EH (cell line): ENCODE measurements at places on chromosomes 2 and 18.
A peak's percentile ranks its signal among the peaks of the same experiment; 100 is the strongest.

GRCh38 chr2:9250498-9251153 lies 44.0 kb downstream of the ASAP2 start:
- DNase-seq = peak; percentile 47

- DNase-seq = no peak
Measured at GRCh38 chr2:8538531-8538930, 143.3 kb upstream of the ID2 start.

GRCh38 chr2:71833855-71834560 lies 313.7 kb downstream of the CYP26B1 start:
- peak; percentile 62 for DNase-seq

DNA sequence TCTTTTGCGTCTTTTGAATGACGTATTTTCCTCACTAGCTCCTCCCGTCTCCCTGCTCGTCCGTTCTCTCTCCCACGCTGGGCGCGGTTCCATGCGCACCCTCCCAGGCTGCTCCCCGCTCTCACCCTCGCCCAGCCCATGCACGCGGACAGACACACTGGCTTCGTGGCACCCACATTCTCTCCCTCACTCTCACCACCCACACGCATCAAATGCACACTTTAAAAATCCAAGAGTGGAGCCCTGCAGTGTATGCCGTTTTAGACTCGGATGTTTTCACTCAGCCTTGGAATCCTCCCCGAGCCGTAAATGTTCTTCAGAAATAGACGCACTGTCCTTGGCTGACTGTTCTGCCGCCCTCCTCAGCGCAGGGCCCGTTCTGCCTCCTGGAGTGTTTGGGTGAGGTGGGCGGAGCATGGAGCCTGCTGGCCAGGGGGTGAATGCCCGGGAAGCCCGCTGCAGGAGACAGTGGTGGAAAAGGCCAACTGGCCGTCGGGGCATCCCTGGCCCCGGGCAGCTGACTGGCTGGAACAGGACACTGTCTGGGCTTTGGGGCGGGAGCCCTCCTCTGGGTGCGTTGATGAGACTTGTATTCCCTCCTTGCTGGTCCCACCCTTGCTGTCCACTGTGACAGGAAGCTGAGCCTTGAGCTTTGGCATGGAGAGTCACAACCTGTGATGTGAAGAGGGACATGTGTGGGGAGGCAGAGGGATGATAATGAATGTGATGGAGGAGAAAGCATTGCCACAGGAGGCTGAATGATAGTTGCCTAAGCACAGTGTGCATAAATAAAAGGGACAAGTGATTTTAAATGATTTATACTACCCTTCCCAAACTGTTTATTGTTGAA lies 35.4 kb upstream of the LYPD6B start:
- peak; percentile 81 for DNase-seq

- DNase-seq = peak; percentile 72
Measured at GRCh38 chr18:54284981-54285785, 15.9 kb downstream of the POLI start.

DNA sequence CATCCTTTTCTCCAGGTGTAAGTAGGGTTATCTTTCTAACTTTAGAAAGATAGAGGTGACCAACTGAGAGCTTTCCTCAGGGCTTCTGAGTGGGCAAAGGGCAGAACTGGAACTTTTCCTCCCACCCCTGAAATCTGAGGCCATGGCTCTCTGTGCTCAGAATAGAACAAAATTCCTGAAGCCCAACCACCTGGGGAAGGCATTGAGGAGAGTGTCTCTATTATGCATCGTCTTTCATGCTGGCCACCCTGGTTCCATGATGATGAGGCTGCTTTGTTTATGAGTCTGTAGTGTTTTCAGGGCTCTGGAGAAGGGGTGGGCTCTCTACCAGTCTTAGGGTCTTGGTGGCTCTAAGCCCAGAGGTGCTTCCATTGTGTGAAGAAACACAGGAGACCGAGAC lies 30.7 kb upstream of the IL1R1 start:
- peak; percentile 52 for DNase-seq

DNA sequence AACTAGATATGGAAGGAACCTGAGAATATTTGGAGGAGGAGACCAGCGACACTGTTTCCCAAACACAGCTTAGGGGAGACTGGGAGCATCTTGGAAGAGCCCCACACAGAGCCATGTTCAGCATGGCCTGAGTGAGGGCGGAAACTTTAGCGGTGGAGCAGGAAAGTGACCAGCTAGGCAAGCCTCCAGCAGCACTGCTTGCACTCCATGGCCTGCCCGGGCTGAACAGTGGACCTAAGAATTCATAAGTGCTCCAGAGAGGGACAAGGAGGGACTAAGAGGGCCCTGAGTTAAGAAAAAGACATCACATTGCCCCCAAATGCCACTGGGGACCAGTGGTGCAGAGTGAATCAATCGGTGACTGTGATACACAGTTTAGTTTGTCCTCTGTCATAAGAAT lies 566.4 kb downstream of the TNS1 start:
- DNase-seq = no peak

DNA sequence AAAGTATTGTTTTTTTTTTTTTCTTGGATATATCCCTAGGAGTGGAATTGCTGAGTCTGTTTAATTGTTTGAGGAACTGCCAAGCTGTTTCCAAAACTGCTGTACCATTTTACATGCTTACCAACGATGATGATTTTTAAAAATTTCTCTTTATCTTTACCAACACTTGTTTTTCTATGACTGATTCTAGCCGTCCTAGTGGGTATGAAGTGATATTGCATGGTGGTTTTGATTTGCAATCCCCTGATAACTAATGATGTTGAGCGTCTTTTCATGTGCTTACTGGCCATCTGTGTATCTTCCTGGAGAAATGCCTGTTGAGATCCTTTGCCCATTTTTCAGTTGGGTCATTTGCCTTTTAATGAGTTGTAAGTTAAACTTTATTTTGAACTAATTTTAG lies 8.8 kb upstream of the AOX1 start:
- DNase-seq = no peak

DNA sequence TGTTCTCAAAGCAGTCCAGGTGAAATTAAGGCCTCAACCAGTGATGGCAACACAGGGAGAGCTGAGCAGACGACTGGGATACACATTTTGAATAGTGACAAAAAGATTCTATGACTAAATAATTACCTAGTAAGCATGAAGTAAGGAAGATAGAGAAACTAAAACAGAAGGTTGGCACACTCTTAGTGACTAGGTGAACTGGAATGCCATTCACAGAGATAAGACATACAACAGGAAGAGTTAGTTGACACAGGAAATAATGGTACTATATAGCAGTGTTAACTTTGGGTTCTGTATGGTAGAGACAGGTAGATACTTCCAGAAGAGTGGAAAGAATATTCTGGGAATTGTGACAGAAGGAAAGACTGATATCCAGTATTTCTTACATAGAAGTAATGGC lies 181.8 kb upstream of the NT5C1B start:
- no peak for DNase-seq

DNA sequence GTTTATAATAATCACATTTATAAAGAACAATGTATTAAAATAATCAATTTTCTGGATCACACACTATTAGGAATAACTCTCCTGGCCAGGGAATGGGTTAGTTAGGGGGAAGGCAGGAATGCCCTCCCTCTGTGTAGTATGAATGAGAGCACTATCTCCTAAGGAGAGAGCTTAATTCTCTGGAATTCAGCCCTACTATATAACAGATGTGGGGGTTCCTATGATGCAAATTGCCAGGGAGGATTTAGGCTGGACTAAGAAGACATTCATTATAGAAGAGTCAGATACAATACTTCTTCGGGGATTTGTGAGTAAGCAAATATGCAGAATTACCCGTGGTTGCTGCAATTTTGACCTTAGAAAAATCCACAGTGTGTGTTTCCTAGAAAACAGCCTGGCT lies 250.1 kb upstream of the VRK2 start:
- no peak for DNase-seq

DNA sequence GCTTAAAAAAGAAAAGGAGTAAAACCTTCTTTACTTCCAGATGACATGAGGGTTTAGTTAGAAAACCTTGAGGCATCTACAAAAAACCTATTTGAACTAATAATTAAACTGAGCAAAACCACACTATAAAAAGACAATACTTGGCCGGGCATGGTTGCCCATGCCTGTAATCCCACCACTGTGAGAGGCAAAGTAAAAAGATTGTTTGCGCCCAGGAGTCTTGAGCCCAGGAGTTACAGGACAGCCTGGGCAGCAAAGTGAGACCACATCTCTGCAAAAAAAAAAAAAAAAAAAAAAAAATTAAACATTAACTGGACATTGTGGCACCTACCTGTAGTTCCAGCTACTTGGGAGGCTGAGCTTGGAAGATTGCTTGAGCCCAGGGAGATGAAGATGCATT lies 502.8 kb upstream of the LRRTM4 start:
- DNase-seq = no peak

DNA sequence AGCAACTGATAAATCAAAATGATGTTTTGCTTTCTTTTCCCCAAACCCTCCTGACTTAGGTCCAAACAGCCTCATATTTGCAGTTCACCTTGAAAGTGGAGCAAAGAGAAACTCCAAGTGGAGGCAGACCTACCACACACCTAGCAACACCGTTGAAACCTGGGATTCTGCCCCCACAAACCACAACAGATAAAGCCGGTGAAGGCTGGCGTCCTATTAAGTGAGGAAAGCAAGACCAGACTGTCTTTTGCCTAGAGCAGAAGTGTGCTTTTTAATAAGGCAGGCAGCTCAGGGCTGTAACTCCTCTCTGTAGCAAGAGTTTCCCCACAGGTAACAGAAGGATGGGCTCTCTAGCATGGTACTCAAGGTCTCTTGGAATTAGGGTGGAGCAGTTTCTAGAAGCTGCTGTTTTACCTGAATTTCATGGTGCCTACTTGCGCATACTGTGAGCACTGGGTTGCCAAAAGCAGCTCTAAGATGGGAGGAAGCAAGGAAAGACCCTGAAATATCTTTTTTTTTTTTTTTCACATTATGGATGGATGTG lies 336.9 kb downstream of the BCL11A start:
- DNase-seq = no peak

DNA sequence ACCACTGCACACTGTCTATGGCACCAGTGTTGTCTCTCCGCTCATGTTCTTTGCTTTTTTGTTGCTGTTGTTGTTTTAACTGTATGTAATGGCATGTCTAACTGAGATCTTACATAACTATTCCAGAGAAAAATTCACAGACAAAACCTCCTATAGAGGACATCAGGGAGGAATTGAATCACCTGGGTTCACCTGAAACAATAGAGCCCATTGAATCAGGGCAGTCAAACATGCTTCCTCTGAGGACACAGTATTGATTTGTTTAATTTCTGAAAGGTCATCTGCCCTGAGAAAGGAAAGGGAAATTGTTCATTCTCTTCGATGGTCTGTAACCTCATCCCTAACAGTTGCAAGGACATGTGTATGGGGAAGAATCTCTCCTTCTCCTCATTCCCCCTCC lies 237.5 kb downstream of the SRBD1 start:
- no peak for DNase-seq

DNA sequence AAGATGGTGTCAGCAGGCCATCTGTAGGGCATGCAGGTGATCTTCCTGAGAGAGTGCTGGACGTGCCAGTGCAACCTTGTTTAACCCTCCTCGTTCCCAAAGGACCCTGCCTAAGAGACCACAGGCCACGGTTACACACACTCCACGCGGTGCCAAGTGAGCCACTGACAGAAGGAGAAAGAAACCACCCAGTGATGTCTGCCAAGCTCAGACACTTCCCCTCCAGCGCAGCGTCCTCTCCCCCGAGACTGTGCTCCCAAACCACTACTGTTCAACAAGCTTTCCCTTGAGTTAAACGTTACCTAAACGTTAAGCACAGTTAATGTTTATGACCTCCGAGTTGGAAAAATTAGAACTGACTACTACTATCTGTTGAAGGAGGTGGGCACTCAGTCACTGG lies 119.1 kb upstream of the NCK2 start:
- DNase-seq = no peak

DNA sequence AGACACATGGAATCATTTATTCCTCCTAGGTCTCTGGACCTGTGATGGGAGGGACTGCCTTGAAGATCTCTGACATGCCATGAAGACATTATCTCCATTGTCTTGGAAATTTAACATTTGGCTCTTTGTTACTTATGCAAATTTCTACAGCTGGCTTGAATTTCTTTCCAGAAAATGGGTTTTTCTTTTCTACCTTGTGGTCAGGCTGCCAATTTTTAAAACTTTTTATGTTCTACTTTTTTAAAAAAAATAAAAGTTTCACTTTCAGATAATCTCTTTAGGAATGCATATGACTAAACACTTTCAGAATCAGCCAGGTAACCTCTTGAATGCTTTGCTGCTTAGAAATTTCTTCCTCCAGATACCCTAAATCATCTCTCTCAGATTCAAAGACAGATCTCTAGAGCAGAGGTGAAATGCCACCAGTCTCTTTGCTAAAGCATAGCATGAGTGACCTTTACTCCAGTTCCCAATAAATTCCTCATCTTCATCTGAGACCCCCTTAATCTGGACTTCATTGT lies 209.6 kb downstream of the RPRM start:
- no peak for DNase-seq

- DNase-seq = no peak
Measured at GRCh38 chr2:121809607-121810006, 54.2 kb downstream of the TSN start.

DNA sequence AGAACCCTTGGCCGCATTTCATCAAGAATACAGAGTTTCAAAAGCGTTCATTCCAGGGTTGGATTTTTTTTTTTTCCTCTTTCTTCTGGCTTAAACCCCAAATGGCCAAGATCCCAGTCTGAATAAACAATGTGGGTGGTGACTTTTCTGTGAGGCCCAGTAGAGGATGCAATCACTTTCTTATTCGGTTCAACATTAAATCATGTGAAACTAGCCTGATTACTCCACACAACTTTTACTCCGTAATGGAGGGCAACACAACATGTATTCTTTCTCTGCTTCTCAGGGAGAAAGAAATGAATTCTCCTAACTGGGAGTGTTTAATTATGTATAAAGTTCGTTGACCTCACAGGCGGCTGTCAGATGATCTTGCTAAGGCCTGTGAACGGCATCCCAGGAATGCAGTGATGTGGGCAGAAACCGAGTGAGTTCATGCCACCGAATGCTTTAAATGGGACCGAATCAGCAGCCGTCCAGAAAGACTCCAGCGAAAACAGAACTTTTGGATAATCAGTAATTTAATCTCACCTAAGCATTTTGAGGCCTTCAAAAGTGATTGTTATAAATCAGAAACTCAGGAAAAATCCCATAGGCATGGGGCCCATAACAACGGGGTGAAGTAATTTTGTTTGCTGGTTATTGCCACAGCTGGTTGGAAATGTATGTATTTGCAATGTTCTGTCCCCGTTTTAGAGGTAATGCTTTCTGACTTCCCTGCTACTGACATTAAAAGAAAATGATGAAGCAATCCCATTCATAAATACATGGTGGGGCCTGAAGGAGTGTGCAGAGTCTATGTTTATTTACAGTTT lies 81.5 kb downstream of the BCL2 start:
- peak; percentile 90 for DNase-seq

DNA sequence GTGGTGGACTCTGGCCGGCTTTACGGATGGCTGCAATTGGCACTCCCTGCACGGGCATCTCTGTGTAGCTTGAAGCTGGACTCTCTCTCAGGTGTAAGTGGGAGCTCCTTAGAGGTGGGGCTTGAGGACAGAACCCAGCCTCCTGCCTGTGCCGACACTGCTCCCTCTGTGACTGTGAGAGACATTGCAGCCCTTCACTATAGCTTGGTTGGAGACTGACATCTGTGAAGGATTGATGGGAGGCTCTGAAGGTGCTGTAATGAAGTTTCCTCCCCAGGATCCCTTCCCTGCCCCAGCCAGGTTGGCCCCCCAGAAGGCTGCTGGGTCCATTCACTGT lies 166.7 kb downstream of the SH3RF3 start:
- DNase-seq = no peak
